ENCODE measurements at places on chromosomes 16 and 17. TPM values are rescaled to one million over a fixed set of nuclear protein-coding genes. Genes with fewer than 3 reads are reported as not detected.

GRCh38 chr16:12271006-12271405, 294.5 kb downstream of the SNX29 start:
- DNase-seq, result peak; percentile 47

KRT25 gene
- not detected for total RNA-seq

CFAP20 gene
- 60.5 TPM for total RNA-seq

TNFRSF13B gene
- not detected for total RNA-seq

DNA sequence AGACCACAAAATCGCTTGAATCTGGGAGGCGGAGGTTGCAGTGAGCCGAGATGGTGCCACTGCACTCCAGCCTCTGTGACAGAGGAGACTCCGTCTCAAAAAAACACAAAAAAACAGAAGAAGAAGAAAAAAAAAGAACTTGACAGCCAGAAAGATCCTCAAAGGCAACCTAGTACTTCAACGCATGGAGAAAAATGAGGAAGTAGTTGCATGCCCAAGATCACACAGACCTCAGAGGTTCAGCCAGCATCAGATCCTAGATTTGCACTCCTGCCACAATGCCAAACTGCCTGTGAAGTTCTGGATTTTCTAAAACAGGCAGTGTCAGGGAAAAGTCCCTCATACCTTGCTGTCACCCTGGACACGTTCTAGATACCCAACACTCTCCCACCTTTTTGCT, 1.5 kb downstream of the ATPAF2 start:
- peak; percentile 76 for DNase-seq

DNA sequence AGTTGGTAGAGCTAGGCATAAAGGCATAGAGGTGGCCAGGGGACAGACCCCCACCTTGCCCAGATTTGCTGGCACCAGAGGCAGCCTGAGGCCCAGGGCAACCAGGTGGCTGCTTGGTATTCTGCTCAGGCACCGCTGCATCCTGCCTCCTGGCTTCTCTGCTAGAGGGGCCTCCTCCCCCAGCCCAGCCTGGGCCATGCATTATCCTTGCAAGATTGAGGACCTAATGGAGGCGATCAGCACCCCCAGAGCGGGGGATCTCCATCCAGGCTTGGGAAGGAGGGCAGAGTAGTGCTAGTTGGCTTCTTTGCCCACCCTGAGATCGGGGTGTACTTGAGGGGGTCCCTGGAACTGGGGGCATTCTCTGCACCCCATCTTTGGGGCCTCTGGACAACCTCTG, 23.8 kb downstream of the CDK5RAP3 start:
- no peak for DNase-seq

CNTNAP4 gene
- total RNA-seq, result 1.7 TPM

TBC1D3I gene
- not detected for total RNA-seq

C17orf58 gene
- total RNA-seq, result 52.9 TPM

RHBDF1 gene
- not detected for total RNA-seq

DNA sequence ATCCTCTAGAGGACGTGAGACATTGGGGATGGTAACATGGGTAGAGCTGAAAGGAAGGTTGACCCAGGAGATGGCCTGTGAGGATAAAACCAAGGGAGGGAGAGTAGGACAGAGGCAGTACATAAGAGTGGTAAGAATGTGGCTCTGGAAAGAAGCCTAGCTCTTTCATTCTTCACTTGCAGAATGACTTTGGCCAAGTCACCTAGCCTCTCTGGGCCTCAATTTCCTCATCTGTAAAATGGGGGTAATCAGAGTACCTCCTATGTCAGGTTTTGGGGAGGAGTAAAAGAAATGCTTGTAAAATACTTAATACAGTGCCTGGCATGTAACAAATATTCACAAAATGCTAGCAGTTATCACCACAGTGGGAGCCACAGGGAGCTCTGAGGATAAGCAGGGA, 6.9 kb downstream of the KDM6B start:
- DNase-seq, result no peak

DNA sequence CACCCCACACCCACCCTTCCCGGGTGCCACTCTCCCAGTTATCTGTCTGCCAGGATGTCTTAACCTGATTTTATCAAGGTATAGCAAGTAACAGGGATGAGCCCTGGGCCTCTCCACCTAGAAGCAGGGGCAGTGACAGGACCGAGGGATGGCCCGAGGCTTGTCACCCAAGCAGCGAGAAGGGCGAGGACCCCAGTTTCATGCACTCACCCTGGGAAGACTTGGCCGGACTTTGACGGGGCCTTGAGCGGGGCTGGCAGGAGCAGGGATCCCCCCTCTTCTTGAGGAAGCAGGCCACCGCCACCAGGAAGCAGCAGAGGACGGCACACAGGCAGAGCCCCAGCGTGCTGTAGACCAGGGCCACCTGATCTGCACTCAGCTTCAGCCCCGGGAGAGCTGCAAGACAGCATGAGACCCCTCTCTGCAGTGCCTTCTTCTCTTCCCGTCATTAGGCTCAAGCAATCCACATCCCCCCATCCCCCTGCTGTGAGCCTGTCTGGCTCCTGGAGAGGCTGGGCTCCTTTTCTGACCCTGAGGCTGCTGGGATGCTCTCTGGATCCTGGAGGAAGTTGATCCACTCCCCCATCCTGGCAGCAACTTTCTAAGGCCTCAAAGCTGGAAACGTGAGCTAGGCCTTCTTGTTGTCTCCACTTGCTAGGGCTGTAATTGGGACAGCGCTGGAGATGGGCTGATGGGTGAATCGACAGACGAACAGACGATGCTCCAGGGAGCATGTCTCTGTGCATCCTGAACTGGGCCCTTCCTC, 31.6 kb downstream of the TNFRSF13B start:
- no peak for DNase-seq

DNA sequence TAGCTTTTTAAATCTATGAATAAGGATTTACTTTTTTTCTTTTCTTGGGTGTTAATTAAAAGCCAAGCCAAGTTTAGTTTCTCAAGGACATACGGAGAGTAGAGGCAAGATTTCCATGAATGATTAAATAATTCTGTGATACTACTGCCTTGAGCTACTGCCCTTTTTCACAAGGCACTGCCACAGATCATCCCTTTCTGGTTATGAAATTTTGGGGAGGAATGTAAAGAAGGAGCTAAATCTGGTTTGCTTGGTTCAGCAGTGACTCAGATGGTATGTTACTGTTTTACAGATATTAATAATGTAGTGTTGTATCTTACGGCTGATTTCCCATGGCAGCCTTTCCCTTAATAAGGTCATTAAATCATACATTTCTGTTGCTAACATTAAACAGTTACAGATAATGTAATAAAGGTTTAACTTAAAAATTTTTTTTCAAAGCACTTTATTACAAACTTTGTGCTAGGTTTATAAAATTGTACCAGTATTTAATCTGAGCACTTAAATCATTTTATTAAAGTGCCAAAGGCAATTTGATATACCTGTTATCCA, 2.6 kb downstream of the WSB1 start:
- DNase-seq, result no peak

GRCh38 chr16:19583665-19584300, 28.3 kb downstream of the VPS35L start:
- peak; percentile 71 for DNase-seq

GRCh38 chr17:20280851-20281250, 186.5 kb downstream of the LGALS9B start:
- no peak for DNase-seq

ZPBP2 gene
- total RNA-seq, result 3.9 TPM

GRCh38 chr17:794876-795275, 12.7 kb downstream of the MRM3 start:
- DNase-seq, result no peak

PRR15L gene
- total RNA-seq, result 0.97 TPM

GRCh38 chr17:19651451-19652238, 3.1 kb downstream of the ALDH3A2 start:
- DNase-seq, result no peak

GRCh38 chr17:81331527-81332043, 36.5 kb upstream of the SLC38A10 start:
- DNase-seq, result no peak

DNA sequence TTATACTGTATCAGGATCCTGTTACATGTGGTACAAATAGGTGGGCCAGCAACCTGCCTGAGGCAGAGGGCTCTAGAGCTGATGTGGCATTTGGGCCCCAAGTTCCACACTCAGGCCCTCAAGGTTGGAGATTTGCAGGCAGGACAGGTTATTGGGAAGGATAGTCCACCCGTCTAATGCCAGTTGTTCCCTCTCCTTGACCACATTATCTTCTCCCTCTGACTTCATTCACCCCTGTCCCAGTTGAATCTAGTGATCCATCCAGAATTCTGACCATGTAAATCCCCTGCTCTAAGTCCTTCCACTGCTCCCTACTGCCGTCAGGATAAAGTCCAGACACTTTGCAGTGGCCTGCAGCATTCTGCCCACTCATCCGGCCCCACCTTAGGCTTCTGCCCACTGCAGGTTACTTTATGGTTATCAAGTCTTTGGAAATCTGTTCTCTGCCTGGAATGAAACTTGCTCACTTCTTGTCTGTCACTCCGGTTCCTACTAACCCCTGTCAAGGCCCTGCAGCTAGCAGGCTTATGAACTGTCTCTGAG, 1.9 kb upstream of the NFATC3 start:
- DNase-seq, result no peak

DNA sequence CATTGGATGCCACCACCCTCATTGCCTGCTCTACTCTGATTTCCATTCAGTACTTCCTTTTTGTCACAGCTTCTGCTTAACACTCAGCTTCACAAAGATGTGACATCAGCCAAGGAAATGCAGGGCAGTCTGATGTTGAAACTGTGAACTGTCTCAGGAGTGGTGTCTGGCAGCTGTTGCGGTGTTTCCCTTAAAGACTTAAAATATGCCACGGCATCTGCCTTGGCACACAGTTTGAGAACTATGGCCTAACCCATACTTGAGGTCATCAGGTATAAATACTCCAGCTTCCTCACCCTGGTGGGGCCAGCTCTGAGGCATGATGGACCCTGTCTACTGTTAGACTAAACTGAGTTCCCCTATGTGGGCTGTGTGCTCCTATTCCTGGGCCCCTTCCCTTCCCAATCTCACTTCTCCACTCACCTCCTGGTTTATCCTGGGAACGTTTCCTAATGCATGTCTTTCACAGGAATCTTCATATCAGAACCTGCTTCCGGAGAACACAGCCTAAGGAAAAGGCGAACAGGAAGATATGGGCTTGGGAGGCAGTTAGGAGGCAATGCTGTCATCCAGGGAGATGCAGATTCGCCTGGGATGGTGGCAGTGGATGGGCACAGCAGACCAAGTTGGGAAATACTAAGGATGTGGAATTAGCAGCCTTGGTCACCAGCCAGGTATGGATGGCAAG, 96.5 kb downstream of the WSCD1 start:
- DNase-seq, result no peak

GRCh38 chr17:73822371-73822770, 178.1 kb upstream of the SDK2 start:
- DNase-seq, result no peak

GRCh38 chr16:6641091-6641490, 691.6 kb upstream of the RBFOX1 start:
- no peak for DNase-seq

DNA sequence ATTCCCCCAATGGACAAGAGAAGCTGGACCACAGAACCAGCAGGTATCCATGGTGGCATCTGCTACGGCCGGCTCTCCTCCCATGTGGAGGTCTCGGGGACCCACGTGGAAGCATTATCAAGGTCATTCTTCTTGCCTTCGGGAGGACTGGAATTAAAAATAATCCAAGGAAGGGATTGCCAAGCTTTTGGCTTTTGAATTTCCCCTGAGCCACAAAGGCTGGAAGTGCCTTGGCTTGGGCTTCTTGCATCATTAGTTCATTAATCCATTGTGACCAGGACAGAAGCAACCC, 16.1 kb downstream of the NAGPA start:
- no peak for DNase-seq

TAC4 gene
- total RNA-seq, result not detected

- no peak for DNase-seq
Observed at GRCh38 chr16:1874854-1875253, 2.9 kb upstream of the MEIOB start.

GRCh38 chr17:15236281-15237105, 28.6 kb downstream of the PMP22 start:
- DNase-seq, result no peak

- DNase-seq, result no peak
Observed at GRCh38 chr16:59470556-59470955, 736.4 kb upstream of the GOT2 start.
